ENCODE measurements at places on chromosomes 4 and X.

DNA sequence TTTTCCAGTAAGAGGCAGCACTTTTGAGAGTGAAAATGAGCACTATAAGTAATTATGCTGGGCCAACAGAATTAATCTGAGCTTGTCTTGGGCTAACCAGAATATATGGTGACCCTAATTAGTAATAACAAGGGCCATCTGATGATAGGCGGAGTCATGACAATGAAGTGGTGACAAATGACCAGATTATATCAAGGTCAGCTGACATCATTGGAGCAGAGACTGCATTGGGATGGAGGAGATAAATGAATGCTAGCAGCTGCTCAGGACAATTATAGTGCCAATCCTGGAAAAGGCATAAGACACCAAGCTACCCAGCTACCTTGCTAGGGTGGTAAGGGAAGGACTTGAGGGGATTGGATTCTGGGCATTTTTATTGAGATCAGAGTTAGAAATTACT lies 1548.7 kb downstream of the RPA4 start:
- DNase-seq: no peak

- DNase-seq: no peak
Observed at GRCh38 chrX:33892670-33893069, 239.4 kb downstream of the FAM47A start.

DNA sequence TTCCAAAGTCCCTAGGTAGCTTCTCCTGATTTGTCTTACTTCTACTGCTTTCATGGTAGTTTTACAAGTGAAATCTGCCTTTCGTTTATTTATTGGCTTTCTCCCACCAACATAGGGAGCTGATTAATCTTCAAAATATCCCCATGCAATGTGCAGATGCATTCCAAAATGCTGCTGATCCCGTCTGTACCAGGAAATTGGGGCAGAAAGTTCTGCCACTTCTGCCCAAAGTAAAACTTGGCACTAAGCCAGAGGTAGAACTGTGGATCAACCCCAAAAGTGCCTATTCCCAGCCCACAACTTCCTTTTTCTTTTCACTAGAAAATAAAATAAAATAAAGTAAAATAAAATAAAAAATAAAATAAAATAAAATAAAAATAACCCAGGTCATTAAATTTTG lies 47.3 kb upstream of the PPARGC1A start:
- DNase-seq: no peak

DNA sequence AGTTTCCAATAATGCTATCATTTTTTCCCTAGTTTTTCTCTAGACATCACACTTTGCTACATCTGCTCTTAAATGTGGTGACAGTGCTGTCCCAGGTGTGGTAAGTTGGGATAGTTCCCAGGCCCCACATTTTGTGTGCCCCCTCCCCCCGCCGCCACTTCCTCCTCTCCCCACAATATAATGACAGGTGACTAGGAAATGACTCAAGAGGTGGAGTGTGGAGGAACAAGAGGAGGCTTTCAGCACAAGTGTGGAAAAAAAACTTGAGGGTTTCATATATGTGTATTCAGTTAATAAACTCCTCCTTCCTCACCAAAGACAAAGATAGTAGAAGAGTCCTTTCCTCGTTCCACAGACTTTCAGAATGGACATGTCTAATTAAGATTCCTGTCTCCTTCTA lies 18.3 kb upstream of the IL21 start:
- no peak for DNase-seq

DNA sequence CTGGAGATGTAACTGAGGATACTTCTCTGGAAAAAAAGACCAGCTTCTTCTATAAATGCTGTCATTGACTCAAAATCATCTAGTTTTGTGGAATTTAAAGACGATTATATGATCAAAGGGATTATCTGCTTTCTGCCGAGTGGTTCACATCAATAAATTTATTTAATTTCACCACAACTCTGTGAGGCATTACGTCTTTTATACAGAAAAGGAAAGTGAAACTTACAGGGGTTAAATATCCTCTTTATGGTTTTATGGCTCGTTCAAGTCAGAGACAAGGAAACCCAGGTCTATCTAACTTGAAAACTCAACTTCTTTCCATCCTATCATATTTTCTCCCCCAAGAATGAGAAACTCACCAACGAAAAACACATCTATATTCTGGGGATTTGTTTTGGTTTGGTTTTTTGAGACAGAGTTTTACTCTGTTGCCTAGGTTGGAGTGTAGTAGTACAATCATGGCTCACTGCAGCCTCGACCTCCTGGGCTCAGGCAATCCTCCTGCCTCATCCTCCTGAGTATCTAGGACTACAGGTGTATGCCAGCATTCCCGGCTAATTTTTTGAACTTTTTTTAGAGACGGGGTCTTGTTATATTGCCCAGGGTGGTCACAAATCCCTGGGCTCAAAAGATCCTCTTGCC lies 377.9 kb upstream of the EMCN start:
- DNase-seq: no peak

DNA sequence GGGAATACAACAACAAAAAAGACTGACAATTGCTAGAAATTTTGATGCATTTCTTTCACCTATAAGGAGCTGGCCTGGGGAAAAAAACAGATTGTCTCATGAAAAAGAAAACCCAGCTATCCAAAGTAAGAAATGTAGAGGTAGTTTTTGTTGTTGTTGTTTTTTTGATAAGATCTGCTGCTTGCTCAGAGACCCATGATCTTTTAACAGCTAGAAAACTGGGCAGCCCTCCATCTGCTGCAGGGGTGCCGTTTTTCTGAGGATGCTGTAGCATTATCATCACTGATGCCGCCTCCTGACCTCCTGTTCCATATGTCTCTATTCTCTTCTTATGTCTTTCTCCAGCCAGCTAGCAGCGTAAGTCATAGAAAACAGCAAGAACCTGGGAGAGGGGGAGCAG lies 98.3 kb downstream of the BMPR1B start:
- no peak for DNase-seq

GRCh38 chr4:172778583-172778982 lies 390.0 kb upstream of the GALNT7 start:
- DNase-seq: no peak

DNA sequence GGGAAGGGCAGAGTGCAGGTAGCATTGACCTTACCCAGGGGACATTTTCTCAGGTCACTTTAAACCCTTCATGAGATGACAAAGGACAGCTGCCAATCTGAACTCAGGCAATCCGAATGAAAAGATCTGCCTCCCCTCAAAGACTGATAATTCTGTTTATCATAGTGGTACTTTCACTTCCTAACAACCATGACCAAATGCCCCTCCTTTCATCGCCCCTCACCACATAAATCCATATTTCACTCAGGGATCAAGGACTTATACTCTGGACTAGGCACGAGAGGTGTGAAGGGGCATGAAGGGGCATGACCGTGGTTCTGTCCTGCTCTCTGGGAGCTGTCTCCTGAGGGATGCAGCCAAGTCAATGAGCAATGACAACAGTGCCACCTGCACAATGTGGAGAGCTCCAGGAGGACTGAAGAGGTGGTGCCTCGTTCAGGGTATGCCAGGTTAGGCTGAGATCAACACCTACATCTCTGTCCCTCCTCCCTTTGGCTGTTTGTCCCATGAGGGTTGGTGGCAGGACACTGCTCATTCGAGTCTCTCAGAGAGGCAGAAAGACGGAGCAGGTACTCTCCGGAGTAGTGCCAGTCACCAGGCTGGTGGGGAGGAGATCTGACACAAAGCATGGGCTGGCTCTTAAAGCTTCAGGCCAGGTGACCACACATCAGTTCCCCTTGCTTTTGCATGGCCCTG lies 12.5 kb downstream of the HS3ST1 start:
- DNase-seq: no peak

DNA sequence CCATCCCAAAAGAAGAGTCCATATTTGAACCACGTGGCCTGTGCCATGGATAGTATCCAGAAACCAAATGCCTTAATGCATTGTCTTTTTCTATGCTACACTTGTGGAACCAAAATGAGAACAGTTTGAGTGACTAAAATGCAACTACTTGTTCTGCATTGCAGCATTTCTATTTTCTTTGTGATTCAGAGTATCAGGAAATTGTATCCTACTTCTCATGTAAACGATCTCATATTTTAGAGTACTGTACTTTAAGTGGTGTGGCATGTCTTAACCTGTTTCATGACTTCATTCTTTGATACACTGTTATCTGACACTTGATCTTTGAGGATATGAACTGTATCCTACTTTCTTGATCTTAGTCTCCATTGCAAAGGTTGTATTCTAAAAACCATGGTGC lies 167.2 kb upstream of the WDR1 start:
- no peak for DNase-seq

DNA sequence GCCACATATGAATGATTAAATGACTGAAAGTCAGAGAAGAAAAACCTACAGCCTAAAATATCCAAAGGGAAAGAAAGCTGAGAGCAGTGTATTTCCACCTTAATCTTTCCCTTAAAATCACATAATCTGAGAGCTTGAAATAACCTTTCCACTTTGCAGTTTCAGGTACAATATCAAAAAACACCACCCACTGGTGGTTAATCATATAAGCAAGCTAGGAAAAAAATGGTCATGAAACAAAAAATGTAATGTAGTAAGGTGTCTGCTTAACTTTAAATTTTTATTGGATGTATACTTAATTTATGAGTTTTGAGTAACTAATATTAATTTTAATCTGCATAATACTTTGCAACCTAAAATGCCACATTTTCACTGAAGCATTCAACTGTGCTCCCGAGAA lies 3.2 kb downstream of the PRDM5 start:
- no peak for DNase-seq

- no peak for DNase-seq
Observed at GRCh38 chr4:129394635-129395034, 298.7 kb downstream of the C4orf33 start.

GRCh38 chr4:174100910-174101309 lies 182.6 kb downstream of the FBXO8 start:
- DNase-seq: no peak

DNA sequence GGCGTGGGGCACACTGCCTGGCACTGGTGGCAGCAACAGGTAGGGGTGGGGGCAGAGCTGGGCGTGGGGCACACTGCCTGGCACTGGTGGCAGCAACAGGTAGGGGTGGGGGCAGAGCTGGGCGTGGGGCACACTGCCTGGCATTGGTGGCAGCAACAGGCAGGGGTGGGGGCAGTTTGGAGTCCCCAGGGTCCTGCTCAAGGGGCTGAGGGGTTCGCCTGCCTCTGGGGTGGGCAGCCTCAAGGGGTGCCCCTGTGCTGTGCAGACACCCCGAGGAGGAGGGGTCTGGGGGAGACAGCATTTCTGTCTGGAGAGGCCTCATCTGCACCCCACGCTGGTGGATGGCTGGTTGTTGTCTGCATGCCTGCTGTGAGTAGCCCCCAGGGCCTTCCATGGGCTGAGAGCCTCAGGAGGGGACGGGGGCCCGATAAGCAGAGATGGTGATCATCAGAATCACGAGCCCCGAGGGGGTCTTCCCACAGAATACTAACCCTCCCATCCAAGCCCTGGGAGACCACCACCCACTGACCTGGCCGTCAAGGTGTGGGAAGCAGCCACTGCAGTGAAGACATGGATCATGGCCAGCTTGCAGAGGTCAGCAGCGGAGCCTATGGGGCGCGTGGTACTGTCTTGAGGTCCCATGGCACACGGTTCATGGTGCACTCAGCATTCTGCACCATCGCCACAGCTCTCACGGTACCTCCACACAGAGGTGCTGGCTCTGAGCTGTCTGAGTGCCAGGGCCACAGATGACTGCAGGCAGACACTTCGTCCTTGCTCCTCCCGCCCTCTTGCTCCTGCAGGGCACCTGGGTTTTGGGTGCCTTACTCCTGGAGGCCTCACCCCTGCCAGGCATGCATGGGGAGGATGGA lies 21.5 kb downstream of the NAT8L start:
- no peak for DNase-seq

DNA sequence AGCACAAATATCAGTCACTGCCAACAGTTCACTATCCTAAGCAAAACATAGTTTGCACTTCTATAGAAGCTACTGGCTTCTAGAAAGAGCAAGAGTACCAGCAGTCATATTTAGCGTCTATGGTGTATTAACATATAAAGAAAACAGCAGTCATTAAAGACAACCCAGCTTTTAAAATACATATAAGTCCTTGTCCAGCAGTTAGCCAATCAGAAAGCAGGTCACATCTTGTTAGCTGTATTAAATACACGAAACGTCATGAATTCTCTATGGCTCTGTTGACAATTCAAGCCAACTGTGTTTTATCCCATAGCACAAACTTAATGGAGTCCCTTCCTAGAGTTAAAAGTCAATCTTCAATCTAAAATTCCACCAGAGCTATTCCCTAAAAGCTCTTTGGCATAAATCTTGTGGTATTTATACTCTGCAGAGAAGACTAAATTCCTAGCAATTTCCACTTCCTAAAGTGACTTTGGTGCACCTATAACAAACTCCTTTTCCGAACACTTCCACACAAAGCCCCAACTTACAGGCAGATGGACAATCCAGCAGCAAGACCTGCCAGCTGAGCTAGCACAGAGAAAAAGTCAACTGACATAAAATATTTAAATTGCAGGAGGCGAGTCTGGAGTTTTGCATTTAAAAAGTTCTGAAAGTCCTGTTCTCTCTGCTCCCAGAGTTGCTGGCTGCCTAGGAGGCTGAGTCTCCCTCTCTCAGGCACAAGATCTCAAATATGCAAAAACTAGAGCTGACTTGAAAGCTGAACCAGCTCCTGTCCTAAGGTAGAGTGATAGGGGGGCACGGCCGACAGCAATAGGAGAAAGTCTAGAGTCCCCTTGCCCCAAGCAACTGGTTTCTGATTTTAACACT lies 1.3 kb downstream of the LDB2 start:
- no peak for DNase-seq

- no peak for DNase-seq
Observed at GRCh38 chrX:25012433-25012735, 3.4 kb downstream of the ARX start.

GRCh38 chr4:3792813-3793212 lies 26.6 kb downstream of the ADRA2C start:
- no peak for DNase-seq

DNA sequence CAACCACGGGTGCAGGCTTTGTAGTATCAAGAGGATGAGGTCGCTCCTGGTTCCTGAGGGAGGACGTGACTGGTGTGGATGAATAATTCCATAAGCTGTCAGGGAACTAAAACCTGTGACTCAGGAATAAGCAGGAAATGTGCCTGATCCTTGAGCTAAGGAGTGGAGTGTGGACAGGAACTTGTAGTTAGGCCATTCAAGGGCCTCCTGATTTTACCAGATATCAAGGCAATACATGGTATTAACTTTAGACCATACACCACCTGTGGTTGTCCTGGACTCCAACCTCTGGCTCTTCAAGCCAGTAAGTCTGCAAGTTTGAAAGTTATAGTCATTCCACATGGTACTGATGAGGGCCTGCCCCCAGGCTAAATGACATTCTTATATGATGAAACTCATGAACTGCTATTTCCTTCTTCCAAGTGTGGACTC lies 12.1 kb upstream of the ING2 start:
- no peak for DNase-seq

DNA sequence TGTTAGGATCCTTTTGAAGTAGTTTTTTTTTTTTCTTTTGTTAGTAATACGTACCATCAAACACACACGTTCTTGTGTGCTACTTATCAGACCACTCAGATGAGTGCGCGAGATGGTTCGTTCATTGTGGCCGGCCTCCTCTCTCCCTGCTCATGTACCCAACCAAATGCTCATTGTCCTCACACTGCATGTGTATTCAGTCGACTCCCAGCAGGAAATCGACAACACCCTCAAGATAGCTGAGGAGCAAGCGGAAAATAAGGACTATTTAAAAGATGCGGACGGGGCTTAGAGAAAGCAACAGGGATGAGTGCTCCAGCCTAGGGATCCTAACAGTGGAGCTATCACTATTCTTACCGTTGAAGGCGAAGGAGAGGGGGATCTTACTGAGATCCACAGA lies 72.9 kb upstream of the GUCY1A1 start:
- DNase-seq: no peak
